ENCODE measurements at places on chromosomes 2 and 18. TPM values are rescaled to one million over a fixed set of nuclear protein-coding genes. Genes with fewer than 3 reads are reported as not detected.

Gene SULT1C2
- 0.97 TPM for total RNA-seq

DNA sequence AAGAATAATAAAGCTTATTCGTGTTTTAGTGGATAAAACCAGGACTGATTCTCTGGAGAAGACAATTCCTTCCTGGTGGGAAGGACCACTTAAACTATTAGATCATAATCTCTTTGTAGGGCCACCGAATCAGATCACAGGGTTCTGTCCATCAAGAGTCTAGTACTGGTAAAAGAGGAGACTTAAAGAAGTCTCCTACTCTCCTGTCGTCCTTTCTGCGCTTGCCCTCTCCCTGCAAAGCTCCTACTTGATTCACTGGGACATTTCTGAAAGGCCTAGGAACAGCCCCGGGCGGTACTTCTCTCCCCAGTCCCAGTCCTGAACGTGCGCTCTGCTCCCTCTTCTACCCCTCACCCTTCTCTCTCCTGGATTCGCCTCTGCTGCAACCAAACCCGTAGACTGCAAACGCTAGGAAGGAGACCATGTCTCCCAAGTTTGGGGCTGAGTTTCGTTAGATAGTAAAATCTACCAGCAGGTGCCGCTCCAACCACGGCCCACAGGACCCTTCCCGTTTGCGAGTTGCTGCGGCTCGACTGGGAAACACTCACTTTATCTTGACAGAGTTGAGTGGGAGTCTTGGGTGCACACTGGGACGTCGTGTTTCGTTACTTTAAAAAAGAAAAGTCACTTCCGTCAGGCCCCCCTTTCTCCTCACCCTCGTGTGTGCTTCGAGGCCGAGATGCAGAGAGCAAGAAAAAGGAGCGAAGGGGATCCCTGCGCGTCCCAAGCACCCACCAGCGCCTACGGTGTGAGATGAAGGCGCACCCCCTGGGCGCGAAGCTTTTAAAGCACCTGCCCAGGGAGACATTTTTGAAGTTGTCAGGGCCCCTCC is 923 bp downstream of the FIGLA start:
- no peak for DNase-seq

Gene CRYGD
- total RNA-seq, result not detected

DNA sequence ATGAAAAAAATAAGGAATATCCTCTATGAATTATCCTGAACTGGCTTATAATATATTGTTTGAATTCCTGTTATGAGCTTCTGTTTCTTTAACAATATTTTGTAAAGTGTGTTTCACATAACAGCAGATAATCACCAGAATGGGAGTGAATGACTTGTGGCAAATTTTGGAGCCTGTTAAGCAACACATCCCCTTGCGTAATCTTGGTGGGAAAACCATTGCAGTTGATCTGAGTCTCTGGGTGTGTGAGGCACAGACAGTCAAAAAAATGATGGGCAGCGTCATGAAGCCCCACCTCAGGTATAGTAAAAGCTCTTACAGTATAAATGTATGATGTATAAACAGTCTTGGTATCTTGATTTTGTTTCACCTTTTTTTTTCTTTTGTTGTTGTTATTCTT is 5.9 kb downstream of the GEN1 start:
- DNase-seq, result no peak

DNA sequence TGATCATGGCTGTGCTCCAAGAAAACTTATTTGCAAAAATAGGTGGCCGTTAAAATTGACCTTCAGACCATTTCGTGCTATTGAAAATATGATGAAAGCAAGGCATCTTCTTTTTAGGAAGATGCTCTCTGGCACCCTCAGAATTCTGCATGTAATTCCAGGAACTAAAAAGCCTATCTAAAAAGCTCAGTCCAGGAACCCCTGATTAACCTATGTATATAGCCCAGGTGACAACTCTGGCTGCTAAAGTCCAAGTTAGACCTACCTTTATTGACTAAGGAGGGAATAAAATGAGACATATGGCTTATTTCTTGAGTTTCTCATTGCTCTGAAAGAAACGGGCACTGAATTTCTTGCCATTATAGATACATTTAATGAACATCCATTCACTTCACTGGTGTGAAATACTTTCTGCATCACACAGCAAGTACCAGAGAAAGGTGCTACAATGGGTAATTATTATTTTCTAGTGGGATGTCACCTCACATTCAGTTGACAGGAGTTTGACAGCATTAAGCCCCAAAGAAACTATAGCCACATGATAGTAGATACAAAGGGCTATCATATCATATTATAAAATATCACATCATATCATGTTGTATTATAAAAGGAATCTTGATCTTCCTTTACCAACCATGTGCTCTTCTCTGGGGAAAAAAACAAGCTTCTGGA is 83.8 kb downstream of the EPHA4 start:
- no peak for DNase-seq

Gene CTAGE1
- 0.13 TPM for total RNA-seq

DNA sequence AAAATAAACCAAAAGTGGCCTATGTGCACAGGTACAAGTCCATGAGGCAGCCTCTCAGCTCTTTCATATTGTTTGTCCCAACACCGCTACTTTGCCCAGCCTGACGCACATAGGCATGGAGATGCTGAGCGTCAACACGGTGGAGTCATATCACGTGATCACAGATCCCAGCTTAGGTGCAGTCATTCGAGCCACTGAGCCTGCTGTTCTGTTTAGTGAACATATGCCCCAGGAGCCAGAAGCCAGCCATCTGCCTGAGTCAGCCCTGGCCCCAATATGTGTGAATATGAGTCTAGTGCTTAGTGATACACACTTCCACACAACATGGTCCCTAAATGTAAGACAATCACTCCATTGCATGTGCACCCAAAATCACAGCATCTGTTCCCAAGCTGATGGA is 88.2 kb upstream of the LCLAT1 start:
- no peak for DNase-seq

DNA sequence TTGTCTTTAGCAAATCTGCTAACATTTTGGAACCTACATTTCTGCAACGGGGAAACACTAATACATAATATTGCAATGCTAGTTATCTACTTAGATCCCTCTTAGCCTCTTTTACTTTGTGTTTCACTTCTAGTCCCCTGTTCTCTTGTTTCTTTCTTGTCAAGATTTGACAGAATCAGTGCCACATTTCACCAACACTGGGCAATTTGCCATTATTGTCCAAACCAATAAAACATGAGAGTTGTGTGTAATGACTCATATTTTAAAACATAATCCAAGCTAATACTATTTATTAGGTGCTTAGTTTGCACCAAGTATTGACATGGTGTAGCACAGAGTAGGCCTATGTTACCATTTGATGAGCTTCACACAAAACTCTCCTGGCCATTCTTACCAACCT is 33.7 kb upstream of the ACVR1C start:
- no peak for DNase-seq

GRCh38 chr2:239192975-239193374 is 207.8 kb downstream of the HDAC4 start:
- peak; percentile 17 for DNase-seq

DNA sequence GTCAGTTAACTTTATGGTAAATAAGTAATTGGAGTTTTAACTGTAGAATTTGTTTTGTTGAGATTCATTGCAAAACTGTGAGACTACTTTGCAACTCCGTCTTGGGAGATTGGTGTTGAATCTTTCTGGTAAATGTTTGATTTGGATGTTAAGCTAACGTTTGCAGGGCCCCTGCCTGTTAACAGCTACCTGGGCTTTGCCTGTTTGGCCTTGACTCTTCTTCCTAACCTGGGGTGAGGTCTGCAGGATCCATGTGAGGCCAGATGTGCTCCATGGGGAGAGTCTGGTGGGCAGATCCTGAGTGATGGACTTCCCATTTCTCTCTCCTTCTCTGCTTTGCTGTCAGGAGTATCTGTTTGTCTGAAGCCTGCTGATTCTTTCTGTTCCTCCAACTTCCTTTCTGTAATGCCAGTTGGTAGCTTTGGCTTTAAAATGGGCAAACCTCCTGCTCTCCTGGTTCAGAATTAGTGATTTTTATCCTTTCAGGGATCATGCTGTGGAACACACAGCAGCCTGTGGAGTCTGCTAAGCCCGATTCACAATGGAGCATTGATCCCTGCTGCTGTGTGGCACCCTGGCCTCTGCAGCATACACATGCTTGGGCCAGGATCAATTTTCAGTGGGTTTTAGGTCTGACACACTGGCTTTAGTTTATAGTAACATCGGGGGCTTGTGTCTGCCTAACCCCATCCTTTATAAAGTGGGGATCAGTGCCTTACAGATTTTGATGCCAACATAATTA is 36.3 kb downstream of the PTPRM start:
- DNase-seq, result no peak

DNA sequence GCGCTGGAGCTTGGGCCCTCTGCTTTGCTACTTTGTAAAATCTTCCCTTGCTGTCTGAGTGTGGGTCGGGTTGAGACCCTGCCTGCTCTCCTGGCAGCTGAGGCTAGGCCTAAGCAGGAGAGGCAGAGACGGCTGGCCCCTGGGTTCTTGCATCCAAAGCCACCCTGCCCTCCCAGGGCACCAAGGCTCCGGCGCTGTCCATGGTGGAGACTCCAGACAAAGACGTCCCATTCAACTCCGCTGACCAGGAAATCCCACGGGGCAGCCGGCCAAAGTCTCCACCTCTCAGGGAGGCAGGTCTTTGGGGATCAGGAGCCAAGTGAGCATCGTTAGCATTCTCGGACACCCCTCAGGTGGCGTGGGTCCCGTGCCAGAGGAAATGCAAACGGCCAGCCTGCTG is 2.6 kb upstream of the PRLH start:
- no peak for DNase-seq

DNA sequence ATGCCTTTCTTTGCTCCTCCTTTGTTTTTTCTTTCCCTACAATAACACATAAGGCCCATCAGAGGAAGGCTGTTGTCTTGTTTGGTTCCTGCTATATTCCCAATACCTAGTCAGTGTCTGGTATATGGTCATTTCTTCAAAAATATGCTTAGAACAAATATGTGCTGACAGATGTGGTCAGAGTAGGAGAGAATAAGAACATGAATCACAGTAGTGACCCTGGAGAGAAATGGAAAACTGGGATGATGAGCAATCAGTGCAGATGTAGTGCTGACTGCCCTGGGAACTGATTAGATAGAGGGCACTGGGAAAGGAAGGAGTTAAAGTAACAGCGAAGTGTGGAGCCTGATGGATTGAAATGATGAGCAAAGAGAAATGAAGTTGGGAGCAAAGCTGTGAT is 189.4 kb upstream of the LHCGR start:
- no peak for DNase-seq

Gene C18orf32
- total RNA-seq, result 65.2 TPM

Gene KIAA1328
- total RNA-seq, result 4.8 TPM

Gene LRRTM1
- 0.32 TPM for total RNA-seq

Gene ALLC
- total RNA-seq, result not detected

- DNase-seq, result no peak
Measured at GRCh38 chr2:23207871-23208270, 177.1 kb upstream of the KLHL29 start.

DNA sequence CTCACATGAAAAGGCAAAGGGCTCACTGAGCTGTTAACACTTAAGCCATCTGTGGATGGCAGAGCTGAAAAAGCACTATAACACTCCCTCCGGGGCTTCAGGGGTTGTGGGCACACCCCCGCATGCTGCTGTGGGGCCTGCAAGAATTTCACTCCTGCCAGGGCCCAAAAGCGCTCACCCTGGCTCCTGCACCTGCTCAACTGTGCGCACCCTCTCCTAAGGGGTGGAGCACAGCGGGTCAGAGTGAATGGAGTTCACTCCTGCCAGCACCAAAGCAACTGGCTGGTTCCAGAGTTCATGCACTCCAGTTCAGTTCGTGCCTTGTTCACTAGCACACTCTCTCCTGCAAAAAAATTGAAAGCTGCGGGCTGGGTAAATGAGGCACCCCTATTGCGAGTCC is 814.2 kb upstream of the SLC39A10 start:
- no peak for DNase-seq

- no peak for DNase-seq
Measured at GRCh38 chr2:224023188-224023587, 15.9 kb downstream of the SERPINE2 start.

- DNase-seq, result peak; percentile 80
Measured at GRCh38 chr2:28394331-28394877, 1.7 kb downstream of the FOSL2 start.
